DND-41 (cell line): ENCODE measurements at places on chromosomes 3 and 15.

GRCh38 chr3:9172851-9173321 is 76.6 kb downstream of the SRGAP3 start:
- no peak for DNase-seq

DNA sequence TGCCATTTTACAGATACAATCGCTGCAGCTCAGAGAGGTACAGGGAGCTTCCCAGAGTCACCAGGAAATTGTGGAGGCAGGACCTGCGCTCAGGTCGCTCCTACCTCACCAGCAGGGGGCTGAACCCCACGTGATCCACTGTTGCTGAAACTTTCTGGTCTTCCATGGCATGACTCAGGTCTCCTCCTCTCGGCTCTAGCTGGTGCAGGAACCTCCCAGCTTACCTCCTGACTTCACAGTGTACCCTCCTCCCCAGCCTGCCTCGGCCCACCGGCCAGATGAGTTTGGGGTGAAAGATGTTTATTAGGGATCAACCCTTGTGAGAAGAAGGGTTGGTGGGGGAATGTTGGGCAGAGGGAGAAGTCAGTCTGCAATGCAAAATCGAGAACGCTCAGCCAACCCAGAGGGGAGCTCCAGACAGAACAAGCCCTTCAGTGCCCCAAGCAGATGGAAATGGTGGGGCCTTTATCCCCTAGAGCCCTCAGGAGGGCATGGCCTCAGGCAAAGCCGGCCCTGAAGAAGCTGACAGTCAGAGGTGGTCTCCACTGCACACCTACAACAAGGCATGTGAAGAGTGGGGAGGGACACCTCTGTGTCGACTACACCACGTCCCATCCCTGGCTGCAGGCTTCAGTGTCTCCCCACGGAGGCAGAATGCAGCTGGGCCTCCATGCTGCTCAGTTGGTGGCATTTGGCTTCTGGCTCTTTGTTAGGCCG is 118.6 kb upstream of the PRR20G start:
- DNase-seq: peak; percentile 25

- no peak for DNase-seq
These were observed 25.9 kb upstream of the CDV3 start for GRCh38 chr3:133547432-133548041.

- DNase-seq: no peak
These were observed at the start of gene SCG5 for GRCh38 chr15:32641517-32642059. TSS of gene SCG5 (plus strand) at chr15:32641710. CDS start at chr15:32643593, 1,883 bp downstream.

- DNase-seq: peak; percentile 94
These were observed 21.1 kb upstream of the CDCP1 start for GRCh38 chr3:45167011-45167911.

- no peak for DNase-seq
These were observed 157.7 kb upstream of the CADPS start for GRCh38 chr3:63032881-63033280.

GRCh38 chr3:123941121-123941520 is 19.9 kb downstream of the CCDC14 start:
- no peak for DNase-seq

DNA sequence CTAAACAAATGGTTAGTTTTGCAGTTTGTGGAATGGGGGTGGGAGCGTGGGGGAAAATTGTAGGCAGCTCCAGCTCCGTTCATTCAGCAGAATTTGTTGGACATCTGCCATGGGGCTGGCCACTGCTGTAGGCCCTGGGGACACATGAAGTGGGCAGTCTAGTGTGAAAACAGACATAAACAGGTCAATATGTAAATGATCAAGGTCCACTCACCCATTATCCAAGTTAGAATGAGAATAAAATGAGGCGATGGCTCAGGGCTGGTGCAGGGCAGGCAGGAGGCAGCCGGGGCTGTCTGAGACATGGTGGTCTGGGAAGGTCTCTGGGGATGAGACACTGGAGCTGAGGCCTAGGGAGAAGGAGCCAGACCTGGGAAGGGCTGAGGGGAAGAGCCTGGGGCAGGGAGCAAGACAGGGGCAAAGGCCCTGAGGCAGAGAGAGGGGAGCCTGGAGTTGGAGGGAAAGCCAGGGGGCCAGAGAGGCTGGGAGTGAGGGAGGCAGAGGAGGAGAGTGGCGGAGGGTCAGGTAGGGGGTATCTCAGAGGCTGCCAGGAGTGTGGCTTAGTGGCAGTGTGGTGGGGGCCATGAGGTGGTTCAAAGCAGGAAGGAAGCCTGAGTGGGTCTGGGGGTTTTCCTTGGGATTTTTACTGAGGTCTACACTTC is 6.2 kb upstream of the SLC6A6 start:
- DNase-seq: no peak

GRCh38 chr3:115982629-115983028 is 359.3 kb downstream of the GAP43 start:
- no peak for DNase-seq

GRCh38 chr3:89682556-89682955 is 575.1 kb downstream of the EPHA3 start:
- DNase-seq: no peak

GRCh38 chr3:71064291-71064955 is 519.1 kb downstream of the FOXP1 start:
- DNase-seq: peak; percentile 77

GRCh38 chr15:34679291-34679690 is 75.5 kb downstream of the GJD2 start:
- DNase-seq: no peak

DNA sequence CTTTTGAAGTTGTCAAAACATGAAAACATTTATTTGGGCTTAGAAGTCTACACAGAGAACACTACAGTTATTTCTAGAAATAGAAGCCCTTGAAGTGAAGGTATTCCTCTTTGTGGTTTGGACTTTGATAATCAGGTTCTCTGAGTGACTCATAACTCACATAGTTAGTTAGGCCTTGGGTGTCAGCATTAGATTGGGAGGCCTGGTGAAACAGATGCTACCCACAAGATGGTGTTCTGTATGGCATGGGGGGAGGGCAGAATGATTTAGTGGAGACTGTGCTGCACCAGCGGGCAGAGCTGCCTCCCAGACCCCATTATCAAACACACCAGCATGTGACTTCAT is 108.9 kb upstream of the ETV5 start:
- DNase-seq: no peak

DNA sequence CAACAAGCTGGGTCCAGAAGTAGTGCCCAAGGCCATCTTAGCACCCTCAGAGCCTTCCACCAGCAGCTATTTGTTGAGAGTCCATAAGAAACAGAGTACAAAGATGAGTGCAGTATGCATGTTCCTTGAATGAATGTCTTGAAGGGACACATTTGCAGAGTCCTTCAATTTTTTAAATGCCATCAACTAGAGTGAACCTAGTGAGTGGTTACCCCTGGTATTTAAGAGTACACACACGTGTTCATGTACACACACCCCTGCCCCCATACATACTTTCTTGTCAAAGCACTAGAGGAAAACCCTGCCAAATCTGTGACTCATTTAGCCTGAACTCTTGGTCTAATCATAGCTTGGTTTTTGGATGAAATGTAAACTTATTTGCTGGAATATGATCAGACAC is 84.5 kb upstream of the GALNT15 start:
- no peak for DNase-seq

DNA sequence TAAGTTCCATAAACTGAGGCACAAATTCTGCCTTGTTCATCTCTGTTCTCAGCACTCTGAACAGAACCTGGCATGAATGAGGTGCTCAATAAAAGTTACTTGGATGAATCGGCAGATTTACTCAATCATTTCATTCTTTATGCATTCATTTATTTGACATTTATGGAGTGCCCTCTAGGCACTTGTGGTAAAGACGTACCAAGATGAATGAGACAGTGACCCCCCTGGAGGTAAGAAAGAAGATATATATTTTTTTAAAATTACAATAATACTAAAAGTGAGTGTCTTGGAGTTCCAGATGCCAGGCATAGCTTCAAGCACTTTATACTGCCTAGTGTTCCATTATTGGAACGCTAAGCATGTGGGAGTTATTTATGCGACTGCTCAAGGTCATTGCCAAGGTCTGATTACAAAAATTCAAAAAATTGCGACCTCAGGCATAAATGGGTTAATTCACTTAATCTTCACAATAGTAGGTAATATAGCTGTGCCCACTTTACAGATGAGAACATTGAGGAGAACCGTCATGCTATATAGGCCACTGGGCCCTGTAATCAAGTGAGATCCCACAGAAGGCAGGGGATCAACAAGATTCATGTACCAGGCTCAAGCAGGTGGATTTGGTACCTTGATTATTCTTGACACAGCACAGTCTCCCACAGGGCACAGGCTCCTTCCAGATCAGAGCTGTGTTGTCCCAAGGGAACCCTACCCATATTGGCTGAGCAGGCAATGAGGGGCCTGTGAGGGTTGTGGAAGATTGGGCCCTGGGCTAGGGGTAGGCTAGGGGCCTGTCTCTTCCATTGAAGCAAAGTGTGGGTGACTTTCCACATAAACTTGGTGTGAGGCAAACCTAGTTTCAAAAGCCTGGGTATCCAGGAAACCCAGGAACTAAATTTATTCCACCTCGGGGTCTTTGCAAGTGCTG is 10.7 kb downstream of the XIRP1 start:
- no peak for DNase-seq

DNA sequence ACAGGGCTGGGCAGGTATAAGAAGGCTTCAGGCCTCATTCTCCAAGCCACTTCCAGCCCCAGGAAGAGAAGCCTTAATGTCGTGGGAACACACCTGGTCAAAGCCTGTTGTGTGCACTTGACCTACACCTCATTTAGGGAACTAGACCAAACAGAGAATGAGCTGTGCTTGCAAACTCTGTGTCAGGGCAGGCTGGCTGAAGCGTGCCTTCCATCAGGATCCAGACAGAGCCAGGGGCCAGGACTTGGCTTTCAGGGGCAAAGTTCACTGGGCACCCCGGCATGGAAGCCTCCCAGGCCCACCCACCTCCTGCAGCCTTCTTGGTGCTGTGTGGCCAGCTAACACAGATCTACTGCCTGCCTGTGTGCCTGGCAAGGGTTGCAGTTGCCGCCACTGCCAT is 11.5 kb downstream of the RBPMS2 start:
- DNase-seq: no peak

GRCh38 chr3:58335652-58335947 is 2.9 kb downstream of the PXK start:
- no peak for DNase-seq

DNA sequence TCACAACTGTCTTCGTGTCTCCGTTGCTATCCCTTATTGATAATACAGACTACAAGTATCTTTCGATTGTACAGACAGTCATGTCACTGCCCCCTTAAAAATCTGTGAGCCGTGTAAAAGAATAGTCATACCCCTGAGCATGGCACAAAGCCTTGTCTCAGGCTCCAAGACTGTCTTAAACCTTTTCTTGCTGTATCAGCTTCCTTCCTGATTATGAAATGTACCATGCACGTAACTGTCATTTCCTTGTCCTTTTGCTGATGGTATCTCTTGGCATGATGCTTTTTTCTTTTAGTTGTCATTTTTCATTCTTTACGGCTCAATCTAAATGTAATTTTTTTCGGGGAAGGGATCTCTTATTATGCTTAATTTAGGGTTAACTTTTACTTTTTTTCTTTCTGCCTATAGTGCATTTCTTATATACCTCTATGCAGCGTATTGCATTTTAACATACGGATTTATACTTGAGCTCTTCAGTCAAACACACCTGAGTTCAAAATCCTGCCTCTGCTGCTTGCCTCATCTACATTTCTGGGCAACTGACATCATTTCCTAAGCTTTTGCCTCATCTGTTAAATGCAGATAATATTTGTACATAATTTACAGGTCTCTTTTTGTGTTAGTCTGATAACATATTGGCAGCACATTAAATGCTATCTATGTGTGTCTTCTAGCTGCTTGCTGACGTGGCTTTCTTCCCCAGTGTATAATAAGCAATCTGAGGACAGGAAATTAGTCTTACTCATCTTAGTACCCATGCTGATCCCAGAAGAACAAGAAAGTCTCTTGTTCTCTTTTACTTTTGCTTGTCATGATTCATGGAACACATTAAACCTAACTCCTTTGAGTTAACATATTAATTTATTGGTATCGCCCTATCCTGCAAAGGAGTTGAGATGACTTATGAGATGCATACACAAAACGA is 57.3 kb downstream of the ROBO2 start:
- no peak for DNase-seq

GRCh38 chr3:196219194-196219969 is 3.0 kb downstream of the SLC51A start:
- peak; percentile 73 for DNase-seq

DNA sequence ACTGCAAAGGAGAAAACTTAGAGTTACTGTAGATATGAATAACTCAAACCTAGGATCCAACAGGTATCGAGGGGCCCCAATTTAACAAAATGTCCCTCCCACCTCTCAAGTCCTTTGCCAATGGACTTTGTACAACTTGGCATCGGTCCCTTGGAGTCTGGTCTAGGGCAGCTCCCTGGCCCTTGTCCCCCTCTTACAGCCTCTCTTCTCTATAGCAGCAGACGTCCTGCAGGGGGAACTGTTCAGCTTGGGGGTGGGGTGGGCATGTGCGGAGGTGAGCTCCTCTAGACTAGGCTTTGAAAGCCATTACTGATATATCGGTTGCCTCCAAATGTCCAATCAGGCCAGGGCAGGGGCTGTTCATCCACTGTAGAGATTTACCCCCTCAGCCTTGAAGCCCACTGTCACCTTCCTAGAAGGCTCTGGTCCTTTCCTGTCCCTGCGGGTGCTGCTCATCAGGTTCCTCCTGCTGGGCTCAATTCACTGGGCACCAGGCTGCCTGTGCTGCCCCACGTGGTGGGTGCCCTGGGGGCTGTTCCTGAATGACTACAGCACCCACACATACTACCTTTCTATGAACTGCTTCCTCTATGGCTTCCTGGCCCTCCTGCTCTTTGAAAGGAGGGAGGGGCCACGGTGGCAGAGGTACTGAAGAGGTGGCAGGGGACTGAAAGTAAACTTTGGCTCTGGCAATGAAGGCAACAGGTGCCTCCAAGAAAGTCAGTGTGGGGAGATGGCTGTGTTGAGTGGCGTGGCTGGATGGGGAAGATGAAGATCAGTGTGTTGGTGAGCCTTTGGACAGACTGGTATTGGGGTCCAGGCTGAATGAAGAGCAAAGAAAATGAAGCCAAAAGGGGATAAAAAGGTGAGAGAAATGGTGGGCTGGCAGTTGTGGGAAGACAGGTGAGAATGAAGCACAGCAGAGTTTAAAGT is 78.8 kb upstream of the MEX3B start:
- DNase-seq: no peak

DNA sequence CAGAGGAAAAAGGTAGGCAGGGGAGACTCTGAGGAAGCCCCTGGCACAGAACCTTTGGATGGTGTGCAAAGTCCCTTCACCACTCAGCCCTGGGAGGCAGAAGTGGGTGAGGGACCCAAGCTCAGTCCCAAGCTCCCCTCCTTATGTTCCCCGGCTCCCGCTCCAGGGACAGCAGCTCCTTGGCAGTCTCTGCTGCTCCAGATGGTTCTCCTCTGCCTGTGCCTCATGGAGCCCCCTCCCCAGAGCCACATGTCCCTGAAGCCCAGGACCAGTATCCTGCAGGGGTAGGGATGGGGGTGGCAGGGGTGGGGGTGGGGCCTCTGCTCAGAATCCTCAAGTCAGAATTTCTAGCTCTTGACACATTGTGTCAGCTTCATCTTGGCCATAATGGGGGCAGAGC is 8.0 kb upstream of the CAMKV start:
- DNase-seq: no peak

DNA sequence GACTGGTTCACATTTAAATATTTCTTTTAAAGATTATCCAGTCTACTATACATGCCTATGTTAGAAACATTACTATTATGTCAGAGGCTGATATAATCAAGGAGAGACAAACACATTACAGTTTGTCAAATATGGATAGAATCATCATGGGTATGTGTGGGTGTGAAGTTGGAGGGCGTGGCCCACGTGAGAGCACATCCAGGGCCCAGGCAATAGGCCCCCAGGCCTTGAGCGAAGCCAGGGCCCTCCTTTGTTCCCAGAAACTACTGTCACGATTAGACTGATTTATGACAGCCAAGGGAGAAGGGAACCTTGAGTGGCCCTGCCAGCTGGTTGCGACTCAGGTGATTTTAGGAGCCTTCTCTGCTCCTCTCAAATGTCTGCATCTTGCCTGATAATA is 26.9 kb upstream of the LDHAL6B start:
- DNase-seq: no peak
